ENCODE measurements at places on chromosomes 2 and 18.

GRCh38 chr2:133667085-133667484, 98.8 kb upstream of the NCKAP5 start:
- DNase-seq: no peak

DNA sequence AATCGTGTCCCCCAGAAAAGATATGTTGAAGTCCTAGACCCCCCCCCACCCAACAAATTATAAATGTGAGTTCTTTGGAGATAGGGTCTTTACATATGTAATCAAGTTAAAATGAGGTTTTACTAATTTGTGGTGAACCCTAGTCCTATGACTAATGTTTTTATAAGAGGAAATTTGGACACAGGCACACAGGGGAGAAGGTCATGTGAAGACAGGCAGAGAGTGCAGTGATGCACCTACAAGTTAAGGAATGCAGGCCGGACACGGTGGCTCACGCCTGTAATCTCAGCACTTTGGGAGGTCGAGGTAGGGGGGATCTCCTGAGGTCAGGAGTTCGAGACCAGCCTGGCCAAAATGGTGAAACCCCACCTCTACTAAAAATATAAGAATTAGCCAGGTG, 5.8 kb upstream of the PMAIP1 start:
- DNase-seq: no peak

- DNase-seq: no peak
Measured at GRCh38 chr2:118431997-118432396, 343.7 kb downstream of the INSIG2 start.

GRCh38 chr2:218992703-218993344, 398 bp downstream of the CRYBA2 start:
- no peak for DNase-seq

GRCh38 chr2:33419581-33420200, 56.8 kb upstream of the RASGRP3 start:
- no peak for DNase-seq

GRCh38 chr18:9982711-9983110, 68.9 kb downstream of the VAPA start:
- DNase-seq: no peak

- no peak for DNase-seq
Measured at GRCh38 chr2:229650901-229651300, 63.5 kb downstream of the DNER start.

GRCh38 chr2:113200736-113201490, 27.1 kb downstream of the PSD4 start:
- no peak for DNase-seq

DNA sequence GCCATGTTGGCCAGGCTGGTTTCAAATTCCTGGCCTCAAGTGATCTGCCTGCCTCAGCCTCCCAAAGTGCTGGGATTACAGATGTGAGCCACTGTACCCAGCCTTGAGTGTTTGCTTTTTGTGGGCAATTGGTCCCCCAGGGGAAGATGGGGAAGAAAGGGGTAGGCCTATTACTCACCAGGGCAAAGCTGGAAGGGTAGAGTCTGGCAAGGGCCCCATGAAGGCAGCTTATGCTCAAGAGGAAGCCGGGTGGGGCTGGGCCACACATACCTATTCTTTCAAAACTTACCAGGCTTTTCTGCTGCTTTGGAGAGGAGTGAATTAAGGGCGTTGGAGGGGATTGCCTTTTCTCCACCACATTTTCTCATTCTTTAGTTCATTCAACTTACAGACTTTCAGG, 24.5 kb upstream of the CD28 start:
- DNase-seq: no peak

- DNase-seq: no peak
Measured at GRCh38 chr2:97812931-97813330, 99.6 kb downstream of the ZAP70 start.

- DNase-seq: no peak
Measured at GRCh38 chr2:79513711-79514110, 860 bp downstream of the CTNNA2 start.

GRCh38 chr2:230258483-230258882, 32.9 kb downstream of the SP140 start:
- DNase-seq: no peak

GRCh38 chr2:106106622-106107508, 87.2 kb downstream of the UXS1 start:
- DNase-seq: no peak

DNA sequence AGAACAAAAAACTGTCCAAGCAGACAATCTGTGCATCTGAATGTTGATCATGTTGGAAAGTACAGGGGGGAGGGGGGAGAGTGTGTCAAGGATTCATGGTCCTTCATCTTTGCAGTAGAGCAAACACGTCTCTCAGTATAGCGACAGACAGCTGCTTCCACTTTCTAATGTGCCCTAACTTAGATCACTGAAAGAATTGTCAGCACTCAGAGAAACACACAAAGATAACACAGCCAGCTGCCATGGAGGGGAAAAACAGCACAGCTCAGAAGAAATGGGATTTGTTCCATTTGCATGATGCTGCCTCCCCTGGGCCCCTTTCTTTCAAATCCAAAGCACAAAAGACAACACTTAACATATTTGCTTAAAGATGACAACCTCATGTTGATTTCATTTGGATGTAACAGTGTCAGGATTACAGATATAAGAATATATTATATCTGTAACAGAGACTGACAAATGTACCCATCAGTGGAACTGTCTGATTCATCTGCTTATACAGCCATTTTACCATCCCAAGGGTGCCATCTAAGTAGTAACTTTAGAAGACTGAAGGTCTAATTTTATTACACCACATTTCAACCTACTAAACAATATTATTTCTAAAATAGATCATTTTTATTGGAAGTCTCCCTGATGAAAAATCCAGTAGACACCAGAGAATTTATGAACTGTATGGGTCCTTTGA, 17.7 kb downstream of the FIGN start:
- no peak for DNase-seq

DNA sequence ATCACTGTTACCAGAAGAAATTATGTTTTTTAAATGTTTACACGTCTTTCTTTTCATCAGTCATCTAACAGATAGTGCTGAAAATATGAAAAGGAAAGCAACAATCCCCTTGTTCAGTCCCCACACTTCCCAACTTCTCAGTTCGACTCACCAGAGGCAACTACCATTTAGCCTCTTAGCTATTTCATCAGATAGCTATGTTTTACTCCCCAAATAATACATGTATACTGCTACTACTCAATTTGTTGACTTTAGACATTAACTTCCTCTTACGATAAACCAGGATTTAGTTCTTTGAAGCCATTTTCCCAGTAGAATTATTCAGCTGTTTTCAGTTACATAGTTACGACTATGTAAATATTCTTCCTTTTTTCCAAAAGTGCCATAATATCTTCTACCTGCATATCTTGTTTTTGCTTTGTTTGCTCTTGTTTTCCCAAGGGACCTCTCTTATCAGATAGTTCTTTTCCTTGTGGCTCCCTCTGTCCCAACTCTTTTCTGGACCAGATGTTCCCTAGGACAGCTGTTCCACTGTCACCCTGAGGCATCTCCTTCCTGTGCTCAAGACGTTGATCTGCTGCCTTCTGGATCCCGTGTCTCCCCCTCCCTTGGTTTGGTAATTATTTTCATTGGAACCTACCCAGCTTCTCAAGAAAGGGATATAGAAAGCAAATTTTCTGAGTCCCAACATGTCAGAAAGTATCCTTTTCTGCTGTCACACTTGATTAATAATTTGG, 289.3 kb upstream of the TANK start:
- no peak for DNase-seq

DNA sequence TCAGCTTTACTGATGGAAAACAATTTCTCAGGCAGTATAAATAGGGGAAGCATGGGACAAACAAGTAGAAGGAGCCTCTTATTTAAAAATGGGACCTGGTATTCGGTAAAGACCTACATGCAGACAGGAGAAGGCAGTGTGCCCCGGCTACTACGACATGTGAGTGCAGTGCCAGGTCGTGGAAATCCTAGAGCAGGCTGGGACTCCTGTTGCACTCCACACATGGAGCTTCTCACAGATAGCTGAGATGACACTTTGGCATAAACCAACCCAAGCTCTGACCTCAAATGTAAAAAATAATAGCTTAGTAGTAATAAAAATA, 885 bp upstream of the DSEL start:
- DNase-seq: no peak

All from hematopoietic multipotent progenitor cell treated with erythropoietin and hydrocortisone succinate and interleukin-3 and kit ligand, for 17 days (in vitro differentiated cells).